ENCODE measurements at places on chromosomes 7 and 10.

DNA sequence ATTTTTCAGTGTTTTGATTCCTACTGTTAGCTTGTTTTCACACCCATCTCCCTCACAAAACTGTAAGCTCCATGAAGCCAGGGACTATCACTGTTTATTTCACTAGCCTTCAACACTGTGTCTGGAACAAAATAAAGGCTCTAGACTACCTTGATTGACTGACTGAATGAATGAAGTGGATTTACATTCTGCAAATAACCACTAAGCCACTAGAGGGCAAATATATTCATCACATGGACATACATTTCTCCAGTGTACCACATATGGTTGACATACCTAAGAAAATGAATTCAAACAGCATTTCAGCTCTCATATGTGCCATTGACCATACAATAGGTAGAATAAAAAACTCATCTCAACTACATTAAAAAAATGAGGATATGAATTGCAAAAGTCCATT lies 185.9 kb downstream of the RAB11FIP2 start:
- peak; percentile 36 for DNase-seq

- no peak for DNase-seq
Observed at GRCh38 chr7:40177071-40177470, 42.3 kb downstream of the SUGCT start.

- peak; percentile 61 for DNase-seq
Observed at GRCh38 chr10:110919349-110919931, at the start of gene SHOC2. SHOC2 (plus strand) TSS chr10:110919604; CDS start chr10:110964359, 44,755 bp downstream.

DNA sequence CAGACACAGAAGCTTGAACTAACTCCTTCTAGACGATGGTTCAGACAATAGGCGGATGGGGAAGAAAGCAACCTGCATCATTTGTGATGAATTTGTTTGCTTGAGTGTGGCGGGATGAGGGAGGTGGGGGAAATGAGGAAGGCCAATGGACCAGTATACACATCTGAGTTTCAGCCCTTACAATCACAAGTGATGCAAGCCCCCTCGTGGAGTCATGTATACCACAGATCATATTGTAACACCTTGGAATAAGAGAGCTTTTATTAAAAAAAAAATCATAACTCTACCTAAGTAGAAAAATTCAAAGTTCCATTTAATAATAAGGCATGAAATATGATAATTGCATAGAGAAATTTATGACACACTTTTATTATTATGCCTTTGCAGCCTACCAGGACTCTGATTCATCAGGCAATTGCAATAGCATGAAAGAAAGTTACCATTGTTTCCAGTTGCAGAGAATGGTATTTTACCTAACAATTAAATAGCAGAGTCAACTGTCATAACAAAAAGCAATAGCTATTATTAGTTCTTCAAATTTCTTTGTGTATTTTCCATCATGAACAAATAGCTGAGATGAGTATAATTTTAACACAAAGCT lies 230.2 kb upstream of the AKR1E2 start:
- peak; percentile 21 for DNase-seq

DNA sequence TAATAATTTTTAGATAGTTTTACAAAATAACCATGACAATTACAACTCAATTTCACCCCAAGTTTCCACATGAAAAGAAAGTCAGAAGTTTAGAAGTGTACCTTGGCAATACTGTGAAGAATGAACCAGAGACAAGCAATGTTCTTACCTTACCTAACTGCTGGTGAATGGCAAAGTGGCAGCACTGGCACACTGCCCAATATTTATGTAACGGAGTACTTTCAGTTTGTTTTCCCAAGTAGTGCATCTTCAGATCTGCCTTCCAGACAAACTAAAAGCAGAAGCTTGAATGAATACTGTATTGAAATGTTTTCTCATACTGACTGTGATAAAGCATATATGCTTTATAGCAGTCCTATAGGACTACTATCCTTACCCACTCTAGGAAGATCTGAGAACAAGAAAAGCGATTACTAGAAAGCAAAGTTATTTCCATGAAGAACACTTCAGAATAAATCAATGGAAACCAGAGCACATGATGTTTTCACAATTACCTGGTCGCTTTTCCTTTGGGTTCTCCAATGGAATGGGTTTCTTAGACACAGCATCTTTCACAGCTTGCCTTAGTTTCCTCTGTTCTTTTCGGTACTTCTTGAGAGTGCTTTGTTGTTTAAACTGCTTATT lies 1.5 kb downstream of the NOC3L start:
- DNase-seq = no peak
